ENCODE measurements at places on chromosomes 12 and 14.

- no peak for DNase-seq
Observed at GRCh38 chr12:12482959-12483358, 79.7 kb downstream of the DUSP16 start.

- no peak for DNase-seq
Observed at GRCh38 chr14:89388853-89389252, 28.2 kb downstream of the FOXN3 start.

GRCh38 chr12:13289653-13290289 lies 93.2 kb downstream of the EMP1 start:
- DNase-seq: no peak

- DNase-seq: no peak
Observed at GRCh38 chr14:21723431-21724045, 49.9 kb upstream of the OR4E1 start.

DNA sequence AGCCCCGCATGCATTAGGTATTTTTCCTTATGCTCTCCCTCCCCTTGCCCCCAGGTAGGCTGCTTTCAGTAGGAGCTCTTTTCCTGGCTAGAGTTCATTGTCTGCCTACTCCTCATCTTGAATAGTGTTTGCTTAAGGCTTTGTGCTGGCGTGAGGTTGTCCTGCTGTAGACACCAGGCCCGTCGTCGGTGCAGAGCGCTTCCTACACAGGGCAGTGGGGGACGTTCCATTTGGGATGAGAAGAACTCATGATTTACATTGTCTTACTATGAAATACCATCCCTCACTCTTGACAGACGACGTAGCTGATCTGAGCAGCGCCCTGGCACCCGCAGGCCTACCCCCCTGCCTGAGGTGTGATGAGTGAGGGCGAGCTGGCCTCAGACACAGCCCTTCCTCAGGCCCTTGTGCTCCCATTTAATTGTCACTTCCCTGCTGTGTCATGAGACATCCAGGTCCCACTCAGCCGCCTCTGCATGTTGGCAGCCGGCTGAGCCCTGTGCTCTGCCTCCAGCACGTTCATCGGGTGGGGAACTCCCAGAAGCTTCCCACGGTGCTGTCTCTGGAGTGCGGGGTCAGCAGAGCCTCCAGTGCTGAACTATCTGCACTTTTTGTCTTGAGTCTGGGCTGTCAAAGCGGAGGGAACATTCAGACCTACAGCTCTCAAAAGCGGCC lies 76.0 kb downstream of the WDR20 start:
- peak; percentile 83 for DNase-seq

DNA sequence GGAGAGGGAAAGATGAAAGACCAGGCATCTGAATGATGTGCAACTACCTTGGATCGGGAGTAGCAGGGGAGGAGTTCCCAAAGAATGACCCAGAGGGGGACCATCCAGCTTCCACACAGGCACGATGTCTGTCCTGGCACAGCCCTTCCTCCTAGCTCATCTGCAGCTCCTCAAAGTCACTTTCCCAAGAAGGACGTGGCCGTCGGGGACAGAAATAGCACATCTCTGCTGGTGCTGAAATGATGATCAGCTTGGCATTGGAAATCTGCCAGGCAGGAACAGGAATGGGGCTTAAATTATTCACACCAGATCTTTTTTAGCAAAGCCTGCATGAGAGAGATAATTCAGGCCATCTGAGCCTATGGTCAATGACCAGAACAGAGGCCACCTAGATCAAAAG lies 41.7 kb downstream of the TSPAN11 start:
- no peak for DNase-seq

GRCh38 chr14:79543348-79543747 lies 668.0 kb downstream of the DIO2 start:
- DNase-seq: no peak

- DNase-seq: no peak
Observed at GRCh38 chr14:23589606-23590005, 11.0 kb upstream of the JPH4 start.

DNA sequence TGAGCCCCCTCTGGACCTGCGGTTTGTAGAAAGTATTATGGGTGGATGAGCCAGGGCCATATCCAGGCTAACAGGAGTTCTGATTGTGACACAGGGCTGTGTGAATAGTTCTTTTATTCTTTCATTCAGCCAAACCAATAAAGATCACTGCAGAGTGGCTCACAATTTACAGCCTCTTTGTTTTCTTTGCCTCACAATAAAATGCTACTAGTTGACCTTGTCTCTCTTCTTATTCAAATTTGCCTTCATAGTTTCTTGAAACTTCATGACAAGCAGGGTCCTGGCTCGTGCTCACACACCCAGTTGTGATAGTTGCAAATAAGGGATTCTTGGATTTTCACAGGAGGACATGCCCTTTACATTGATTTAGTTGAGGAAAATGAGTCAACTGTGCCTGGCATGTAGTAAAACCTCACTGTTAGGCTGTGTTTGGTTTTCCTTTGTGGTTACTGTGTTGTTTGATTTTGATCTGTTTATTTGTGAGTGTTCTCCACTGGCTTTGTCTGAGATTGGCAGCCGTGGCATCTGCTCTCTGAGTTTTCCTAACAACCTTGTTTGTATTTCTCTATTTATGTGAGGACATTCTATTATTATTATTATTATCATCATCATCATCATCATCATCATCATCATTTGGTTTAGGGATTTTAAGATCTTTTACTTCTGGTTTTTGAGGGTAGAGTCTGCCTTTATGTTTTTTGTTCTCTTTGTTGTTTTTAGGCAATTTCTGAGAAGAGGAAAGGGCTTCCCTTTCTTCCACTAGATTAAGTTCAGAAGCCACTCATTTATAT lies 2.7 kb upstream of the KRT6B start:
- DNase-seq: no peak

- no peak for DNase-seq
Observed at GRCh38 chr14:36268121-36268520, 52.3 kb downstream of the MBIP start.

DNA sequence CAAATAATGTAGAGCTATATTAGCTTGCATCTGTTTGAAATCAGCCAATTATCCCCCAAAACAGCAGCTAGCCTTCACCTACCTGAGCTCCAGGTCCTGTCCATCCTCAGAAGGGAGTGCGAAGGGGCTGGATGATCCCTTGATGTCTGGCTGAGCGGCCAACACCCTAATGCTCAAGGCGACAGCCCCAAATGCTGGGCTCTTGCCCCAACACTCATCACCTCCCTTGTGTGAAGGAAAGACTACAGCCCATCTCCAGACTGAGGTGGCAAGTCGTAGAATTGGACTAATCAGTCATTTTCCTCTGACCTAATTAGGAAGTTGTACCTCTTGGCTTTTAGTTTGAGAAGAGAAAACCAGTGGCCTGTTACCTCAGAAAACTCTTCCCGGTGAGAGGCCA lies 16.3 kb upstream of the MDM1 start:
- no peak for DNase-seq

DNA sequence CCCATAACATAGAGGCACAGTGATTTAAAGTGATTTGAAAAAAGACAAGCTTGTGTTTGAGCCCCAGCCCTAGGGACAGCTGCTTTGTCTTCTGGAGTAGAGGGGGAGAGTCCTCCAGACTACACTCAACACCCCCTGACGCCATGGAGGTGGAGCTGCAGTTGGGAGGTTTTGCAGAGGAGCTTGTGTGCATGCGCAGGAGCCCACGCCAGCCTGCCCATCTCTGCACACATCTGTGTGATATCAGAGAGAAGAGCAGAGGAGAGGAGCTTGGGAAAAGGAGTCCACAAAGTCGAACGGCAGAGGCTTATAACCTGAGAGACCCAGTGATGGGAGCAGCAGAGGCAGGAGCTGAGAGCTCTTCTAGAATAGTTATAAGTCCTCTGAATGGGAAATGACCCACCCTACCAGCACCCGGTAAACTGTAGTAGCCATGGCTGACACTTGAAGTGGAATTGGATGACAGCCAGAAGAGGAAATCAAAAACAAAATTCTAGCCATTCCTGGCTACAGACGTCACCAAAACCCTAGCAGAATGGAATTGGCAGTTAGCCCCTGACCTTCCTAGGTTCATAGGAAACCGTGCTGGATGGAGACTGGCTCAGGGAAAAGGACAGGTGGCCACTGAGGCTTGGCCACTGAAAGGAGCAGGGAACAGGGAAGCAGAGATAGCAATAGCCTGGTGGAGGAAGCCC lies 185.1 kb upstream of the VASH1 start:
- no peak for DNase-seq

GRCh38 chr12:26245175-26245942 lies 50.0 kb downstream of the SSPN start:
- no peak for DNase-seq

DNA sequence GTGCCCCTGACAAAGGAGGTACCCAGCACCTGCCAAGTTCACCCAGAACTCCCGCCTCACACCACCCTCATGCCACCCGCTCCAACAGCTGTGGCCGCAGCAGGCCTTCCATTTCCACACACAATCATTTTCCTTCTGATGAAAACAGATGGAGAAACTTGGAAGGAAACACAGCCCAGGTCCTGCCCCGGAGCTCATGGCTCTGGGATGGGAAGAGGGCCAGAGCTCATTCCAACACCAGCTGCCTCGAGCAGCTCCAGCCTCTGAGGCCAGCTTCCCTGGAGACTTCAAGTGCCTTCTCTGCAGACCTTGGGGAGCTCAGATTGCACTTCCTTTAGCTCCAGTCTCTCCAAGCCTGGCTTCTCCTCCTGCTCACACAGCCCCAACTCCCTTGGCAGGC lies 55.1 kb upstream of the CMKLR1 start:
- peak; percentile 74 for DNase-seq

GRCh38 chr12:10498042-10498441 lies 7.6 kb upstream of the EIF2S3B start:
- no peak for DNase-seq

- DNase-seq: peak; percentile 96
Observed at GRCh38 chr14:22982477-22983245, at the start of gene AJUBA. Gene AJUBA, minus strand, starts transcription at chr14:22982551. Its CDS starts 285 bp downstream, at chr14:22982266.
